Testis (tissue), 5 donors: ENCODE measurements at places on chromosomes 4 and X.

DNA sequence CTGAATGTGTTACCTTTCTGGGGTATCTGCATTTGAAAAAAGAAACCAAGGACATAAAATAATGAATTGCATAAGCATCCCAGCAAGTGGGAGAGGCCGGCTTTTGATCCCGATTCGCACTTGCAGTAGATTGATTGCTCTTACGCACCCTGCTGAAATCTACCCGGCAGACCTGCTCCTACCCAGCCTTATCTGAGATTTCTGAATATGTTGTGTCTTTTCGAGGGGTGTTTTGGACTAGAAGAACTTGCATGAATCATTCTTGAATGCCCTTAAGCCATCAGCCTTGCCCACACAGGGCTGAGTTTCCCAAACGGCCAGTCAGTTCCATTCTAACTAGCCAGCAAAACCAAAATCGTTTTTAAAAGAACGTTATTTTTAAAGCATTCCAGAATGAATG lies 174.4 kb upstream of the BCOR start:
- no peak overlapping the region for H3K4me3 ChIP-seq
- no peaks in the 10 kb centered on the region for H3K36me3 ChIP-seq
- H3K27ac ChIP-seq = no peak overlapping the region
- DNase-seq = no peak
- H3K4me1 ChIP-seq = peaks cover 3% of the 10 kb centered on the region

- H3K4me3 ChIP-seq = no peak overlapping the region
- H3K36me3 ChIP-seq = no peaks in the 10 kb centered on the region
- H3K27ac ChIP-seq = no peak overlapping the region
- H3K27me3 ChIP-seq = no peaks in the 10 kb centered on the region
- DNase-seq = peak; percentile 80
Measured at GRCh38 chrX:149470955-149471354, 34.2 kb downstream of the IDS start.

DNA sequence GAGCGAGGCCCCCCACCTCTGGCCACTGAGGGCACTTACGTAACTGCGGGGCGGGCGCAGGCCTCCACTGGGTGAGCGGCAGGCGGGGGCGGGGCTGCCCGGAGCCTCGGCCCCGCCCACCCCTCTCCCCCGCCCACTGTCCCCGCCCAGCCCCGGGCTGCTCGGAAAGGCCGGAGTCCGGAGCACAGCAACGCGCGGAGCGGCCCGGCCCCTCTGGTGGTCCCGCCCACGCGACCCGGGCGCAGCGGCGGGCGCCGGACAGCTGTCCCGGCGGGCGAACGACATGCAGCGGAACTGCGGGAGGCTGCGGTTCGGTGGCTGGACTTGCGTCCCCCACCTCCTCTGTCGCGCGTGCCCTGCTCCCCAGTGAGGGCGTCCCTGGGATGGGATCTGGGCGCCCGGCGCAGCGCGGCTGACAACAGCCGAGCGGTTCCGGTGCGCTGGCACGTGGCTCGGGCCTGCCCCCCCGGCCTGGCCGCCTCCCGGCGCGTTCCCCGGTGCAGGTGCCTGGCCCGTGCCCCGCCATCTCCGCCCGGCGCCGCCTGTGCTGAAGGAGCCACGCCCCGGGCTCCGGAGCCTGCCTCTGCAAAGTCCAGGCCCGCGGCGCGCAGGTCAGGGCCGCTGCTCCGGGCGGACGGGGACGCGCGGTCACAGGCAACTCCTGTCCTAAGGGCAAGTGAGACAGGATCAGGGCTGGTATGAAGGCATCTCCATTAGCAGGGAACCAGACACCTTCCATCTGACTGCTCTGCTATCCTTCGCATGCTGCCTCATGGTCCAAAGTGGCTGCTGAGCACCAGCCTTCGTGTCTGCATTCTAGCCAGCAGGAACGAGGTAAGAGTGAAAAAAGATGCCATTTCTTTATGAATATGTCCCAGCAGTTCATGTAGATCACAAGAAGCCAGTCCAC lies 21.8 kb upstream of the JAKMIP1 start:
- peak overlapping the region; percentile 29 for H3K4me3 ChIP-seq
- H3K4me1 ChIP-seq = no peaks in the 10 kb centered on the region
- H3K27me3 ChIP-seq = no peaks in the 10 kb centered on the region
- peak; percentile 80 for DNase-seq
- no peaks in the 10 kb centered on the region for H3K36me3 ChIP-seq

DNA sequence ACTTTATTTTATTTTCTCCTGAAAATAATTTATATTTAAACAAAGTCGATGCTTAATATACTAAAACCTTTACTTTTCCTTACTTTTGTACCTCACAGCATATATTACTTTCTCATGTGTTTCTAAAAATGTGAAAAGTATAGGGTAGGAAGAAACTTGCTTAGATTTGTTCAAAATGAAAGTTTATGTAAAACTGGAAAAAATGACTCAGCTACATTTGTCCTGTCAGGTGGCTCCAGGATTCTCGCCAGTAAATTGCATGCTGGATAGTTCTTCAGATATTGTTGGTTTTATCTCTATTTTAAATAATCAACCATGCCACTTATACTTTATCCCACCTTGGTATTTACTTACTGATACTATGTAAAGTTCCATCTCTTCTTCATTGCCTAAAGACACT lies 159.2 kb upstream of the NDST4 start:
- H3K27ac ChIP-seq = no peak overlapping the region
- no peaks in the 10 kb centered on the region for H3K36me3 ChIP-seq
- no peaks in the 10 kb centered on the region for H3K27me3 ChIP-seq
- H3K4me1 ChIP-seq = no peaks in the 10 kb centered on the region

DNA sequence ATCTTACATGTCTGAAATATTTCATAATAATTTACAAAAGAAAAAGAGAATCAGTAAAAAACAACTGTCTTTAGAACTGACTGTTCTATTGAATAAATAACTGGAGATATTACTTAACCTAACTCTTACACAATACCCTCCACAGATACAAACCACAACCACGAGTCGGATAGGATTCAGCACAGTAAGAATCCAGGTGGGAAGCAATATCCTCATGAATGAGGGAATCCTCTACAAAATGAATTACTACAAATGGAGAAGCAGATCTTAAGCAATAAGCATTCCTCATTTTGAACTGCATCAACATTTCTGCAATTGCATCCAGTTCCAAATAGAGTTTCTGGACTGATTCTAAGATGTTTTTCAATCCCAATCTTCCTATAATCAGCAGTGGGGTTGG lies 227.1 kb downstream of the SH2D1A start:
- no peaks in the 10 kb centered on the region for H3K27me3 ChIP-seq
- no peaks in the 10 kb centered on the region for H3K36me3 ChIP-seq
- H3K27ac ChIP-seq = no peak overlapping the region

GRCh38 chrX:37332987-37333658 lies 16.0 kb upstream of the PRRG1 start:
- DNase-seq = no peak
- H3K27ac ChIP-seq = no peak overlapping the region
- no peaks in the 10 kb centered on the region for H3K4me1 ChIP-seq
- no peaks in the 10 kb centered on the region for H3K27me3 ChIP-seq
- no peaks in the 10 kb centered on the region for H3K36me3 ChIP-seq

GRCh38 chrX:29542152-29542551 lies 673.2 kb upstream of the MAGEB2 start:
- no peak overlapping the region for H3K27ac ChIP-seq
- H3K27me3 ChIP-seq = no peaks in the 10 kb centered on the region
- no peak overlapping the region for H3K4me3 ChIP-seq
- no peaks in the 10 kb centered on the region for H3K36me3 ChIP-seq
- DNase-seq = no peak
- H3K4me1 ChIP-seq = no peaks in the 10 kb centered on the region

GRCh38 chr4:165493359-165493758 lies 114.6 kb downstream of the CPE start:
- peak; percentile 62 for DNase-seq
- H3K27ac ChIP-seq = no peak overlapping the region
- no peaks in the 10 kb centered on the region for H3K4me1 ChIP-seq
- H3K27me3 ChIP-seq = no peaks in the 10 kb centered on the region
- H3K4me3 ChIP-seq = no peak overlapping the region

DNA sequence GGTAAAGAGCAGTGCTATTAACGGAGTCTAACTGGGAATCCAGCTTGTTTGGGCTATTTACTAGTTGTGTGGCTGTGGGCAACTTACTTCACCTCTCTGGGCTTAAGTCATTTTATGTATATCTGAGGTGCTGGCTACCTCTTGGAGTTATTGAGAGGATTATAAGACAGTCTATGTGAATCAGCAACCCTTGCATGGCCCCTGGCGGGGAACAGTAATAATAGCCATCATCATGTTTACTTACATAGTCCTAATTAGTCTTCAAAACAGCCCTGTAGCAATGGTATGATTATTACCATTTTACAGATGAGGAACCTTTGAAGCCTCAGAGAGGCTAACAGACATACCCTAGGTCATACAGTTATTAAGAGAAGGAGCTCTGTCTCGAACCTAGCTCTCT lies 1.5 kb downstream of the HPRT1 start:
- DNase-seq = no peak
- no peaks in the 10 kb centered on the region for H3K36me3 ChIP-seq
- H3K4me3 ChIP-seq = peak overlapping the region; percentile 67
- no peaks in the 10 kb centered on the region for H3K4me1 ChIP-seq

DNA sequence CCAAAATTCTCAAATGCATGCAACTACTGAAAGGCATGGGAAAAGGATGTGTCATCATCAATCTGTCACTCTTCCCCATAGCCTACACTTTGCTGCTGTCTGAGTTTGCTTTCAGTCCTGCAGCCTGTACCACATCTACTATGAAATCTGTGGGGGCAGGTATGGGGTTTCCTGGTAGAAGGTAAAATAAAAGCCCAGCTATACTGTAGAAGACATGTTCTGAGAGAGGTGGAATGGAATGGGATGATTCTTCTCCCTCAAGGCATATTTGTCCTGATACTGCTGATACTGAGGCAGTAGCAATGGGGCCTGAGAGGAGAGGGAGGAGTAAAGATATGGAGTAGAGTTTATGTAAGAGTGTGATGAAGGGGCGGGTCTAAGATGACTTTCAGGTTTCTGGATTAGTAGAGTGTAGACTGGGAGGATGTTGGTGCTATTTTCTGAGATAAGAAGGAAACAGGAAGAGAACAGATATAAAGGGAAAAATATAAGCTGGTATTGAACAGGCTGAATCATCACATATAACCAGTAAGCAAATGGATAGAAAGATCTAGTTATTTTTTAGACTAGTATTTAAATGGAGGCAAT lies 38.7 kb upstream of the GYPA start:
- no peak overlapping the region for H3K27ac ChIP-seq
- no peak overlapping the region for H3K4me3 ChIP-seq
- H3K4me1 ChIP-seq = peaks cover 10% of the 10 kb centered on the region
- H3K27me3 ChIP-seq = no peaks in the 10 kb centered on the region
- H3K36me3 ChIP-seq = no peaks in the 10 kb centered on the region
- DNase-seq = no peak

DNA sequence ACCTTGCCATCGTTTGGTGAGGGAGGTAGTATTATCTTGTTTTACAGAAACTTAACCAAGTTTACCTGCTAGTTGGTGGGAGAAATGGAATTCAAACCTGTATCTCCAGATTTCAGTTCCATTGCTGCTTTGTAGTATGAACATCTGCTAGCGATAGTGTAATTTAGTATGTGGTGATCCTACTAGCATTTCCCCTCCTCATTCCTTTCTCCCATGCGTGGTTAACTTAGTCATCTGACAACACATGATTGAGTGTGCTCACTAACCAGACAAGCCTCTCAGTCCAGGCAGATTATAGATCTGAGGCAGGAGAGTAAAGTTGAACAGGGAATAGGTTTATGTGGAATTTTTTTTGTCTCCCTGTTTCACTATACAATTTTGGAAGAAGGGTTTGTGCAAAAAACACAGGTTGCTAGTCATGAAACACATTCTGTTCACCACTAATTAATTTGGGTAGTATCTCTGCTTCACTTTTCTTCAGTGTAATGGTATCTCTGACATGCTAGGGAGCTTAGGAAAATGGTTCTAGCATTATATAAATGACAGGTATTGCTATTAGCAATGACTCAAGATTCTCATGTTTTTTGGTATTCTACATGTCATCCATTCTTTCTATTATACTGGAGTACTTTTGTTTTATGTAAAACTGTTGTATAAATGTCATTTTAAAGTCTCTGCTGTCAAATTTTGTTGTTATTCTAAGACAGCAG lies 21.7 kb downstream of the RBPJ start:
- no peak overlapping the region for H3K27ac ChIP-seq
- H3K27me3 ChIP-seq = no peaks in the 10 kb centered on the region
- no peaks in the 10 kb centered on the region for H3K36me3 ChIP-seq
- H3K4me1 ChIP-seq = peaks cover 4% of the 10 kb centered on the region
- no peak overlapping the region for H3K4me3 ChIP-seq

DNA sequence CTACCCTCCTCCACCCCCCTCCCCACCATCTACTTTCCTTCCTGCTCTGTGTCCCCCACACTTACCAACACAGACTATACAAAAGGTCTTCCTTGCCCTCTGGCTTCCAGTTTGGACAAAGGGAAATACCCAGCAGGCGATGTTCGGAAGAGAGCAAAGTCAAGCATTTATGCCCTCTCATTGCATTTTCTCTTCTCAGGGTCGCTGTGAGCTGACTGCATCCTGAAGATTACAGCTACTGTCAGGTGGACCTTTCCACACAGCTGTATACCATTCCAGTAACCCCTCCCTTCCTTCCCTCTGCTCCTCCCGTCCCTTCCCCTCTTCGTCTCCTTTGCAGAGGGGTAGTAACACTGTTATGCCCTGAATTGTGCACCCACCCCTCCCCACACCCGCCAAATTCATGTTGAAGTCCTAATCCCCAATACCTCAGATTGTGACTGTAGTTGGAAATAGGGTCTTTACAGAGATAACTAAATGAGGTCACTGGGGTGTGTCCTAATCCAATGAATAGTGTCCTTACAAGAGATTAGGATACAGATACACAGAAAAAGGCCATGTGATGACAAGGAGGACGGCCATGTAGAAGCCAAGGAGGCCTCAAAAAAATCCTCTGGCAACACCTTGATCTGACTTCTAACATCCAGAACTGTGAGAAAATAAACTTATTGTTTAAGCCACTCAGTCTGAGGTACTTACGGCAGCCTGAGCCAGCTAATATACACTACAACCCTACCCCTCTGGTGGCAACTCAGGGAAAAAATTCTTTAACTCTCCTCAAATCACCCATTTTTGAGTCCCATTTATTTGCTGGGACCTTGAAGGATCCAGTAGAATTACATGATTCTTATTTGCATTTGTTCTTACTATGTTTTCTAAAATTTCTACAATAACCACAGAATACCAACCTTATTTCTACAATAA lies 11.7 kb downstream of the MORF4L2 start:
- H3K4me1 ChIP-seq = no peaks in the 10 kb centered on the region
- no peak overlapping the region for H3K27ac ChIP-seq
- no peak overlapping the region for H3K4me3 ChIP-seq
- no peak for DNase-seq

- no peak overlapping the region for H3K27ac ChIP-seq
- H3K4me1 ChIP-seq = no peaks in the 10 kb centered on the region
- H3K4me3 ChIP-seq = no peak overlapping the region
- H3K36me3 ChIP-seq = no peaks in the 10 kb centered on the region
- no peaks in the 10 kb centered on the region for H3K27me3 ChIP-seq
Measured at GRCh38 chr4:106629268-106629625, 260.7 kb upstream of the GIMD1 start.
